K562 (cell line): ENCODE measurements at places on chromosomes 3 and 15. TPM values are rescaled to one million over a fixed set of nuclear protein-coding genes. Genes with fewer than 3 reads are reported as not detected.

Gene WDR93
- total RNA-seq = not detected in 2 replicates

DNA sequence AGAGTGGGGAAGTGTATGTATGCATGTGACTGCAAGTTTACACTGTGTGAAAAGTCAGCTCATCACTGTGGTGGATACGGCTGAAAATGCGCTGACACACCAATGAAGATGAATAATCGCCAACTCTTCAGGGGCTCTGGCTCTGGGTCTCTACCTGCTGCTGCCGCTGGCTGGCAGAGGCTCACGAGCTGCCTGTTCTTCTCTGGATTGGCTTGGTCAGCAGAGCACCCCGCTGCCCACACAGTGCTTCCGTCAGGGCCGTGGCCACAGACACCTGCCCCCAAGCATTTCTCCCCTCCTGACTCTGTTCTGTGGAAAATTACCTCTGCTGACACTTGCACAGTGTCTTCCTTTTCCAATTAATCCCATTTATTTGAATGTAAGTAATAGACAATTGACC lies 215.5 kb downstream of the GAP43 start:
- DNase-seq = no peak
- no peak overlapping the region for H3K27ac ChIP-seq
- no peaks in the 10 kb centered on the region for H3K36me3 ChIP-seq

- no peaks in the 10 kb centered on the region for H3K27me3 ChIP-seq
- peak; percentile 59 for DNase-seq
- no peaks in the 10 kb centered on the region for H3K36me3 ChIP-seq
- peaks cover 24% of the 10 kb centered on the region for H3K4me1 ChIP-seq
These were observed 2.8 kb downstream of the EFHB start for GRCh38 chr3:19931180-19931692.

- H3K36me3 ChIP-seq = no peaks in the 10 kb centered on the region
- peaks cover 4% of the 10 kb centered on the region for H3K27me3 ChIP-seq
- no peak overlapping the region for H3K27ac ChIP-seq
- H3K4me1 ChIP-seq = no peaks in the 10 kb centered on the region
- no peak overlapping the region for H3K4me3 ChIP-seq
- DNase-seq = no peak
These were observed 39.3 kb downstream of the DGKG start for GRCh38 chr3:186322761-186323160.

GRCh38 chr15:51775967-51776816 lies 24.8 kb downstream of the TMOD2 start:
- no peaks in the 10 kb centered on the region for H3K27me3 ChIP-seq
- peak; percentile 68 for DNase-seq
- H3K27ac ChIP-seq = no peak overlapping the region
- peaks cover 17% of the 10 kb centered on the region; the same call in 2 of the 3 replicates for H3K36me3 ChIP-seq
- no peaks in the 10 kb centered on the region for H3K4me1 ChIP-seq
- no peak overlapping the region for H3K4me3 ChIP-seq
